CD4-positive, CD25-positive, alpha-beta regulatory T cell (primary cell): ENCODE measurements at places on chromosomes 2 and 18. TPM values are rescaled to one million over a fixed set of nuclear protein-coding genes. Genes with fewer than 3 reads are reported as not detected.

C1QL2 gene
- total RNA-seq, result not detected

NYAP2 gene
- 0.20 TPM for total RNA-seq

LHCGR gene
- total RNA-seq, result not detected

GALNT14 gene
- total RNA-seq, result not detected

CCDC141 gene
- 153 TPM for total RNA-seq

GRCh38 chr18:62991959-62992358 lies 276.6 kb downstream of the PHLPP1 start:
- H3K4me1 ChIP-seq, result no peaks in the 10 kb centered on the region
- H3K36me3 ChIP-seq, result no peaks in the 10 kb centered on the region
- DNase-seq, result no peak
- H3K27ac ChIP-seq, result no peak overlapping the region
- H3K4me3 ChIP-seq, result no peak overlapping the region

GRCh38 chr2:124138076-124138475 lies 113.0 kb downstream of the CNTNAP5 start:
- no peaks in the 10 kb centered on the region for H3K36me3 ChIP-seq
- no peak for DNase-seq
- H3K4me3 ChIP-seq, result no peak overlapping the region
- no peaks in the 10 kb centered on the region for H3K27me3 ChIP-seq

GRCh38 chr2:108413711-108414095 lies 35.3 kb upstream of the GCC2 start:
- DNase-seq, result no peak
- H3K27me3 ChIP-seq, result peaks cover 4% of the 10 kb centered on the region
- H3K36me3 ChIP-seq, result no peaks in the 10 kb centered on the region
- H3K4me3 ChIP-seq, result no peak overlapping the region
- H3K27ac ChIP-seq, result no peak overlapping the region
- H3K4me1 ChIP-seq, result no peaks in the 10 kb centered on the region

DNA sequence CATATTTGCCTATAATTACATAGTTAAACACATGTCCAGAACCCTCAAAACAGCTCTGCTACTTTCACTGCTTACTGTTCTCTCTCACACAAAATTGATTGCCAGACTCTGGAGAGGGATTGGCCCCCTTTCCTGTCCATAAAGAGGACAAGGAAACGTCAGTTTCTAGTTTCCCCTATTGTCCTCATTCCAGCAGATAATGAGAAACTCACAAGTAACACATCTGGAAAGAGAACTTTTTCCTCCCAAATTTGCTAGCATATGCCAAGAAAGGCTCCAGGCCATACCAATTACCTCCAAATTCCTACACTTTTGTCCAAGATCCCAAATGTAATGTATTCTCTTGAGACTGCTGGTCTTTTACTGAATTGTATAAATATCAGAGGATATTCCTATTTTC lies 200.5 kb downstream of the EXOC6B start:
- no peak for DNase-seq
- H3K4me1 ChIP-seq, result no peaks in the 10 kb centered on the region
- no peak overlapping the region for H3K4me3 ChIP-seq
- no peaks in the 10 kb centered on the region for H3K36me3 ChIP-seq
- no peaks in the 10 kb centered on the region for H3K27me3 ChIP-seq

GRCh38 chr2:144248350-144249034 lies 271.4 kb downstream of the ZEB2 start:
- no peak overlapping the region for H3K4me3 ChIP-seq
- no peaks in the 10 kb centered on the region for H3K36me3 ChIP-seq
- no peaks in the 10 kb centered on the region for H3K4me1 ChIP-seq
- H3K27me3 ChIP-seq, result no peaks in the 10 kb centered on the region
- DNase-seq, result no peak

DNA sequence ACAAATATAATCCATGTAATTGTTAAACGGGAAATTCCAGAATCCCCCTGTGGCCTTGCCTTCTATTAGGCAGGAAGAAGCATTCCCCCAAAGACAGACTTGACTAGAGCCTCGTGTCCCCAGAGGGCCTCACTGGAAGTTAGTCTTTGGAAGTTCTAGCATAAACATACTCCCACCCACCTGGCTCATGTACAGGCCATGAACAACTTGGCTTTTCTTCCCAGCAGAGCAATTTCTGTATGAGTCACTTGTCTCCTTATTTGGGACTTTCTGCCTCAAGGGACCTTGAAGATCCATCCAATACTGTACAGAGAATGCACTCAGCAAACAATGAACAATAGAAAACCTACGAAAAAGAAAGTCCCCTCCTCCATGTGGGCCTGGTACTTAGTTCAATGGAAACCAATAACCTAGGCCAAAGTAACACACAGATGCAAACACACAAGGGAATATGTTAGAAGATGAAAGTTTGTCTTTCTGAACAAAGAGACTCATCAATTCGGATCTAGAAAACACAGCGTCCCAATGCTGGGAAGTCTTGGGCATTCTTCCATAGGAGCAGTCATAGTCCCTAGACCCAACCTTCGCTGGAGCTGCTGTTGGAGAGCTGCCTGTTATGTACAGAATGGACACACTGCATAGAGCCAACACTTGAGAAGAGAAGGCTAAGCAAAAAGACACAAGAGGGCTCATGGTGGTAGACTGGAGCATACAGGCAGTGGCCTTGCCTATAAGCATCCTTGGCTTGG lies 303.5 kb downstream of the HRH4 start:
- no peak overlapping the region for H3K4me3 ChIP-seq
- no peak overlapping the region for H3K27ac ChIP-seq
- no peaks in the 10 kb centered on the region for H3K27me3 ChIP-seq
- no peaks in the 10 kb centered on the region for H3K36me3 ChIP-seq

- no peak for DNase-seq
- peaks cover 34% of the 10 kb centered on the region for H3K4me1 ChIP-seq
- peak overlapping the region; percentile 98 for H3K4me3 ChIP-seq
Observed at GRCh38 chr2:127527001-127527804, 914 bp upstream of the IWS1 start.

- peaks cover 2% of the 10 kb centered on the region for H3K27me3 ChIP-seq
- H3K4me1 ChIP-seq, result no peaks in the 10 kb centered on the region
- H3K4me3 ChIP-seq, result no peak overlapping the region
- no peaks in the 10 kb centered on the region for H3K36me3 ChIP-seq
- no peak for DNase-seq
Observed at GRCh38 chr2:118737684-118738083, 109.8 kb downstream of the EN1 start.

DNA sequence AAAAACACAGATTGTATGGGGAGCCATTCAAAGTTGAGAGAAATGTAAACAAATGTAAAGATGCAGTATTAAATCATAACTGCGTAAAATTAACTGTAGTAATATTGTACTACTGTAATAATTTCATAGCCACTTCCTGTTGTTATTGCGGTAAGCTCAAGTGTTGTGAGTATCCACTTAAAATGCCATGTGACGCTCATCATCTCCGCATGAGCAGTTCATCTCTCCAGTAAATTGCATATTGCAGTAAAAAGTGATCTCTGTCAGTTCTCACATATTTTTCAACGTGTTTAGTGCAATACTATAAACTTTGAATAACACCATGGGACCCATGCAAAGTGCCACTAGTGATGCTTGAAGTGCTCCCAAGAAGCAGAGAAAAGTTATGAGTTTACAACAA lies 41.8 kb upstream of the SP3 start:
- no peak overlapping the region for H3K27ac ChIP-seq
- DNase-seq, result no peak
- no peaks in the 10 kb centered on the region for H3K36me3 ChIP-seq
- no peak overlapping the region for H3K4me3 ChIP-seq

GRCh38 chr18:48137374-48138081 lies 207.1 kb upstream of the SMAD2 start:
- H3K36me3 ChIP-seq, result no peaks in the 10 kb centered on the region
- no peak overlapping the region for H3K4me3 ChIP-seq
- H3K27me3 ChIP-seq, result peaks cover 16% of the 10 kb centered on the region
- H3K27ac ChIP-seq, result no peak overlapping the region
- DNase-seq, result no peak
- H3K4me1 ChIP-seq, result peaks cover 9% of the 10 kb centered on the region

DNA sequence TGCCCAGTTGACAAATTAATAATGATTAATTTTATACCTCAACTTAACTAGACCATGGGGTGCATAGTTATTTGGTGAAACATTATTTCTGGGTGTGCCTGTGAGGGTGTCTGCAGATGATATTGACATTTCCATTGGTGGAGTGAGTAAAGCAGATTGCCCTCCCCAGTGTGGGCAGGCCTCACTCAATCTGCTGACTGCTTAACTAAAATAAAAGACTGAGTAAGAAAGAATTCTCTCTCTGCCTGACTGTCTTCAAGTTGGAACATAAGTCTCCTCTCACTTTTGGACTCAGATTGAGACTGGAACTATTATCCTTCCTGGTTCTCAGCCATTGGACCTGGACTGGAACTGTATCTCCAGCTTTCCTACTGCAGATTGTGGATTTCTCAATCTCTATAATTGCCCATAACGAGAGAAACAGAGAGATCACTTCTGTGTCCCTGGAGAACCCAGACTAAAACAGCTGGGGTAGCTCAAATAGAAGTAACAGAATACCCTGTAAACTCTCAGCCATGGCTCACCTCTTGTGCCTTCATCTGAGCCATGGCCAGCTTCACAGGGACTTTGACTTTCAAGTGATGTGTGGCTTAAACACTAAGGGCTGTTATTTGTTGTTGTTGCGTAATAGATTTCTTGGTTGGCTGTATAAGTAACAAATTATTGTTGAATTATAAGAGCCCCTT lies 575.3 kb upstream of the RAB6C start:
- no peak overlapping the region for H3K4me3 ChIP-seq
- no peaks in the 10 kb centered on the region for H3K36me3 ChIP-seq
- no peak overlapping the region for H3K27ac ChIP-seq
- H3K4me1 ChIP-seq, result no peaks in the 10 kb centered on the region

GRCh38 chr2:102155703-102156515 lies 13.4 kb downstream of the IL1R1 start:
- no peaks in the 10 kb centered on the region for H3K4me1 ChIP-seq
- no peaks in the 10 kb centered on the region for H3K27me3 ChIP-seq
- no peak overlapping the region for H3K4me3 ChIP-seq
- H3K27ac ChIP-seq, result no peak overlapping the region

- no peaks in the 10 kb centered on the region for H3K27me3 ChIP-seq
- peaks cover 33% of the 10 kb centered on the region for H3K4me1 ChIP-seq
- H3K27ac ChIP-seq, result no peak overlapping the region
- no peak for DNase-seq
- no peak overlapping the region for H3K4me3 ChIP-seq
Observed at GRCh38 chr2:219281588-219281987, 2.4 kb downstream of the DNAJB2 start.

DNA sequence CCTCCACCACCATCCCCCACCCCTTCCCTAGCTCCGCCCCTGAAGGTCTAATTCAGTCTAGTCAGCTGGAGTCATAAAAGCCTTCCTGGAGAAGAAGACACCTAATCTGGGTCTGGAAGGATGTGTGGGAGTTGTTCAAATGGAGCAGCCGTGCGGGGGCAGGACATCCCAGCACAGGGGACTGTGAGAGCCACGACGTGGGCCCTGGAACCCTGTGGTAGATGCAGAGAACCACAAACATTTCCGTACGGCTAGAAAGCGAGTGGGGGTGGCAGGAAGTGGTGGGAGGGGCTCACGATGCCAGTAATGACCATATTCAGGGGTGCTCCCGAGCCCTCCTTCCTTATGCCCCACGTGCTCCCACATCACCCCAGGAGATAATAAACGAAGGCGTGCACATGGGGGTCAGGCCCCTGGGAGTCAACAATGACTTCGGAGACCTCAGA lies 20.9 kb upstream of the COL6A3 start:
- H3K4me1 ChIP-seq, result peaks cover 54% of the 10 kb centered on the region
- peak; percentile 49 for DNase-seq
- no peaks in the 10 kb centered on the region for H3K36me3 ChIP-seq
- peak overlapping the region; percentile 65 for H3K27ac ChIP-seq
- peak overlapping the region; percentile 54 for H3K4me3 ChIP-seq

DNA sequence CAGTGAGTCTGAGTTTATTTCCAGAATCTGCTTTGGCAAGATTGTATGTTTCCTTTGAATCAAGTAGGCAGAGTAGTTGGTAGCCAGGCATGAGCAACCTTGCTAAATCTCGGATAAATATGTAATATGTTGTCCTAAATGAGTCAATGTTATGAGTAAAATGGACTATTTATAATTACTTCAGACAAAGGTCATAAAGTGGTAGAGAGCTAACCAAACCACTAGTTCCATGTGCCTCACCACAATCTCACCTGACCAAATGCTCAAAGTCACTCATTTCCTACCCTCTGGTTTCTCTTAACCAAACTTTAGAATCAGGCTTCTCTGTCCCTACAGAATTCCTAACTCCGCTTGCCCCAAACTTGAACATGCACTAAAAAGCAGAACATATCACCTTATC lies 261.2 kb upstream of the FSIP2 start:
- no peaks in the 10 kb centered on the region for H3K36me3 ChIP-seq
- DNase-seq, result no peak
- H3K27ac ChIP-seq, result no peak overlapping the region
- H3K4me1 ChIP-seq, result no peaks in the 10 kb centered on the region
- no peaks in the 10 kb centered on the region for H3K27me3 ChIP-seq

GRCh38 chr18:2641638-2642037 lies 13.9 kb upstream of the SMCHD1 start:
- peak; percentile 88 for DNase-seq
- no peaks in the 10 kb centered on the region for H3K27me3 ChIP-seq
- H3K27ac ChIP-seq, result peak overlapping the region; percentile 98

GRCh38 chr2:122542236-122542635 lies 786.8 kb downstream of the TSN start:
- DNase-seq, result no peak
- H3K4me3 ChIP-seq, result no peak overlapping the region
- H3K27ac ChIP-seq, result no peak overlapping the region
- H3K27me3 ChIP-seq, result no peaks in the 10 kb centered on the region
- no peaks in the 10 kb centered on the region for H3K4me1 ChIP-seq
- no peaks in the 10 kb centered on the region for H3K36me3 ChIP-seq

DNA sequence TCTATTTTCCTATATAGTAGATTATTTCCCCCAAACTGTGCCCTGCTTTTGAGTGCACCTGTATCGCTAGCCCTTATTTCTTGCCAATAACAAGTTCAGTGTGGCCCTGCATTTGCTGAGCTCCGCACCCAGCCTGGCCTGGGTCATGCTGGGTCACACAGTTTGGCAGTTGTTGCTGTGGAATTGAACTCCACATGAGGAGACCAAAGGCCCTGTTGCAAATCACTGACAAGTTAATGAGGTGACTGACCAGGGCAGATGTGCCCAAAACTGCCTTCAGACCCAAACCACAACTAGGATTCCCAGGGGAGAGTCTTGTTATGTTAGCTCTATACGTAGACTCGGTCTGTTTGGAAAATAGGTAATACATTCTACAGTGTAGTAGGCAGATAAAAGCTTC lies 31.0 kb downstream of the COL4A4 start:
- H3K36me3 ChIP-seq, result no peaks in the 10 kb centered on the region
- no peak overlapping the region for H3K4me3 ChIP-seq
- peaks cover 2% of the 10 kb centered on the region for H3K27me3 ChIP-seq
